Epithelial cell of proximal tubule (primary cell): ENCODE measurements at places on chromosomes 11 and 22.

GRCh38 chr11:64040684-64041322 lies 5.1 kb downstream of the FLRT1 start:
- no peak for DNase-seq

DNA sequence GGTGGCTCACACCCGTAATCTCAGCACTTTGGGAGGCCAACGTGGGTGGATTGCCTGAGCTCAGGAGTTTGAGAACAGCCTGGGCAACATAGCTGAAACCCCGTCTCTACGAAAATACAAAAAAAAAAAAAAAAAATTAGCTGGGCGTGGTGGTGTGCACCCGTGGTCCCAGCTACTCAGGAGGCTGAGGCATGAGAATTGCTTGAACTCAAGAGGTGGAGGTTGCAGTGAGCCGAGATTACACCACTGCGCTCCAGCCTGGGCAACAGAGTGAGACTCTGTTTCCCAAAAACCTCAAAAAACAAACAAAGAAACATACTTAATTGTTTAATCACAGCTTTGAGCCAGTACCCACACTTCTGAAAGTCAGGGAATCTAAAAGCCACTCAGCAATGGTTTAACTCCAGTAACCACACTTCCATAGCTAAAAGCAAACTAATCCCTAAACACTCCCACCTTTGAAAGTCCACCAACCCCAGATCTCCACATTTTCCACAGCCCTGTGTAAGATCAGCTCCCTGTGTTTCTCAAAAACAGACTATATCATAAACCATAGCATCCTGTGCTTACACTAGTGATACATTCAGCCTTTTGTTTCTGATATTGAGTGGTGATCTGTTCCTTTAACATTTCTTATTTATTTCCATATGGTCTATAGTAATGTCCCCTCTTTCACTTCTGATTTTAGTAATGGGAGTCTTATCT lies 4.9 kb upstream of the OR2AT4 start:
- no peak for DNase-seq

- no peak for DNase-seq
Measured at GRCh38 chr22:20243537-20244249, 24.4 kb downstream of the RTN4R start.

- DNase-seq, result no peak
Measured at GRCh38 chr11:46259971-46260560, 17.4 kb upstream of the CREB3L1 start.

- no peak for DNase-seq
Measured at GRCh38 chr11:71188886-71189767, 63.2 kb downstream of the SHANK2 start.

- no peak for DNase-seq
Measured at GRCh38 chr11:35256296-35256695, 117.3 kb downstream of the CD44 start.

GRCh38 chr11:129146191-129146590 lies 45.9 kb downstream of the ARHGAP32 start:
- DNase-seq, result no peak

- DNase-seq, result no peak
Measured at GRCh38 chr11:13376402-13376801, 86.6 kb downstream of the BTBD10 start.

DNA sequence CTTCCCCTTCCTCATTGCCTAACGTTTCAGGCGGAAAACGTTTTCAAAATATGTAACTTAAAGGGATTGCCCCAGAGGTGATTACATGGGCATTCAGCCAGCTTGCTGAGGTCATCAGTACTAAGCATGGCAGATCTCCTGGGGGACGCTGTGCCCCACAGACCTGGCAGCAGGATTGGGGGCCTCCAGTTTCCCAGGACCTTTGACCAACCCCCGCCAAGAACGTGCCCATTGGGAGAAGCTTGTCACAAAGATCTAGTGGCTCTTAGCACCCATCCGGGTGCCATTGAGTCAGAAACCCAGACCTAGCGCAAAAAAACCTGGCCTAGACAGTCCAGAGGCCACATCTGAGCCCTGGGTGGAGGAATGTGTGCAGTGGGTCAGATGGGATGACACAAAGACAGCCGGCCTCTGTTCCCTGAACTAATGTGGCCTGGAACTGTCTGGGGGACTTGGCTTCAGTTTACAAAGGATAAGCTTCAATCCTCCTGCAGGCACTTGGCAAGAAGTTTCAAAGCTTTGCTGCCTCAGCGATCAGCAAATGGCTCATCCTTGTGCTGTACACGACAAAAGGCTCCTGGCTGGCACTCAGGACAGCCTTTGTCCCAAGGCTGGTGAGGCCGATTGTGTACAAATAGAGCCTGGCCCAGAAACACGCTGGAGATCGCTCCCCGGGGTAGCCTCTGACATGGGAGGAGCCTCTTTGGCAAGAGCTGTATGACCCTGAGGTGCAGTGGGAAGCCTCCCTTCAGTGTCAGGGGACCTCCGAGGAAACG lies 9.5 kb downstream of the C1QTNF6 start:
- no peak for DNase-seq

DNA sequence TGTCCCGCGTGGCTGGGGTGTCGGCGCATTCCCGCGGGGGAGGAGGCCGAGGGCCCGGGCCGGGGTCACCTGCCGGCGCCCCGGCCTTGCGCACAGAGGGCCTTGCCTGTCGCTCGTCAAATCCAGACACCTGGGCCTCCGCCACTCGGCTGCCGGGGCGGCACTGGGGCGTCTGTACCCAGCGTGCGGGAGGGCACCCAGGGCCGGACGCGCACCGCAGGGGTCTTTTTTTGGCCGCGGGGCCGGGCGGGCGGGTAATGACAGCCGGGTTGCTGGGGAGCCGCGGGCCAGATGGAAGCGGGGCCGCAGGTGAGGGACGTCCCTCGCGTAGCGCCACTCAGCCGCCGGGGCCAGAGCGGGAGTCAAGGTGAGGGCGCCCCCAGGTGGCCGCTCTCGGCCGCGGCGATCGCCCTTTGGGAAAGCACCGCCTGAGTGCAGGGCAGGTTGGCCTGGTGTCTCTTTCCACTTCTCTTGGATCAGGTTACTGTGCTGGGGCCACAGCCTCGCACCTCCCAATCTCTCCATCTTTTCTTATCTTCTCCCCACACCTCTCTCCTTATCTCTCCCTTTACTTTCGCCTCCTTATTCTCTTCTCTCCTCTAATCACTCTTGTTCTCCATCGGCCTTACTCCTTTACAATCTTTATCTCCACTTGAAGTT lies 3.5 kb downstream of the PHLDB1 start:
- DNase-seq, result no peak

GRCh38 chr22:19456541-19456940 lies 9.0 kb upstream of the C22orf39 start:
- no peak for DNase-seq

- no peak for DNase-seq
Measured at GRCh38 chr11:126337474-126338241, 17.8 kb upstream of the ST3GAL4 start.

GRCh38 chr11:26198532-26199096 lies 133.3 kb upstream of the ANO3 start:
- DNase-seq, result no peak

GRCh38 chr11:3096909-3097530 lies 39.8 kb upstream of the CARS1 start:
- DNase-seq, result no peak

GRCh38 chr11:131682373-131683015 lies 312.1 kb downstream of the NTM start:
- DNase-seq, result no peak
